Upper lobe of left lung (tissue), 6 donors: ENCODE measurements at places on chromosomes 13 and 19.
A peak's percentile ranks its signal among the peaks of the same experiment; 100 is the strongest.

GRCh38 chr13:29800687-29801086 is 49.7 kb downstream of the UBL3 start:
- H3K27ac ChIP-seq = no peak overlapping the region
- peaks cover 3% of the 10 kb centered on the region for H3K4me1 ChIP-seq
- H3K36me3 ChIP-seq = no peaks in the 10 kb centered on the region
- no peak overlapping the region for H3K4me3 ChIP-seq

DNA sequence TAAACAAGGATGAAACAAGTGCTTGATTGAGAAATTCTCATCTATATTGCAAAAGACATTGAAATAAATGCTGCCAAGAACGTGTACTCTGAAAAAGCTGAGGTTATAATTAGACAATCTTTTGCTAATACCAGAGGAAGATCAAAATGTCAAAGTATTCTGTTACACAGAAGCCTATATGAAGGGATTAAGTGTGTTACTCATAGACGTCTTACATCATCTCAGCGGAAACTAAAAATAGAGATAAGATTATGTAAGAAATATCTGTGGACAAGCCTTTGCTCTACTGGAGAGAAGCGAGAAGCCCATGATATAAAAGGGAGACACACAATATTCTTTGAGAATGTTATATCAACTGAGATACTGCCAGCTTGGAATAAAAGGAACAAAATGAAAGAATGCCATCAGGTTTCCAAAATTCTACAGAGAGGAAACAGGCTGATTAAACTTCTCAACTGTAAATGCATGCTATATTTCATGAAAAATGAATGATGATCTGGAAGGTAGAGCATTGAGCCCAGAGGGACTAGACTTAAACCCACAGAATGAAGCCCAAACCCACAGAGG is 699.0 kb downstream of the GPC5 start:
- no peaks in the 10 kb centered on the region for H3K36me3 ChIP-seq
- no peaks in the 10 kb centered on the region for H3K4me1 ChIP-seq
- H3K27me3 ChIP-seq = no peaks in the 10 kb centered on the region
- H3K4me3 ChIP-seq = no peak overlapping the region

GRCh38 chr13:73335210-73335609 is 276.4 kb downstream of the KLF5 start:
- no peak for DNase-seq
- H3K36me3 ChIP-seq = no peaks in the 10 kb centered on the region
- no peaks in the 10 kb centered on the region for H3K27me3 ChIP-seq
- no peak overlapping the region for H3K27ac ChIP-seq

GRCh38 chr19:57583521-57584416 is at the start of gene ZIK1:
TSS of gene ZIK1 (plus strand) at chr19:57584145. CDS start at chr19:57584357, 212 bp downstream.
- H3K4me3 ChIP-seq = peak within 1 kb of the TSS; percentile 74
- no peaks in the 10 kb centered on the region for H3K27me3 ChIP-seq
- H3K36me3 ChIP-seq = no peaks in the 10 kb centered on the region
- H3K4me1 ChIP-seq = peaks cover 14% of the 10 kb centered on the region

GRCh38 chr19:38596057-38596981 is 21.4 kb downstream of the MAP4K1 start:
- H3K36me3 ChIP-seq = no peaks in the 10 kb centered on the region
- no peaks in the 10 kb centered on the region for H3K27me3 ChIP-seq
- H3K4me1 ChIP-seq = peaks cover 3% of the 10 kb centered on the region
- no peak overlapping the region for H3K27ac ChIP-seq

DNA sequence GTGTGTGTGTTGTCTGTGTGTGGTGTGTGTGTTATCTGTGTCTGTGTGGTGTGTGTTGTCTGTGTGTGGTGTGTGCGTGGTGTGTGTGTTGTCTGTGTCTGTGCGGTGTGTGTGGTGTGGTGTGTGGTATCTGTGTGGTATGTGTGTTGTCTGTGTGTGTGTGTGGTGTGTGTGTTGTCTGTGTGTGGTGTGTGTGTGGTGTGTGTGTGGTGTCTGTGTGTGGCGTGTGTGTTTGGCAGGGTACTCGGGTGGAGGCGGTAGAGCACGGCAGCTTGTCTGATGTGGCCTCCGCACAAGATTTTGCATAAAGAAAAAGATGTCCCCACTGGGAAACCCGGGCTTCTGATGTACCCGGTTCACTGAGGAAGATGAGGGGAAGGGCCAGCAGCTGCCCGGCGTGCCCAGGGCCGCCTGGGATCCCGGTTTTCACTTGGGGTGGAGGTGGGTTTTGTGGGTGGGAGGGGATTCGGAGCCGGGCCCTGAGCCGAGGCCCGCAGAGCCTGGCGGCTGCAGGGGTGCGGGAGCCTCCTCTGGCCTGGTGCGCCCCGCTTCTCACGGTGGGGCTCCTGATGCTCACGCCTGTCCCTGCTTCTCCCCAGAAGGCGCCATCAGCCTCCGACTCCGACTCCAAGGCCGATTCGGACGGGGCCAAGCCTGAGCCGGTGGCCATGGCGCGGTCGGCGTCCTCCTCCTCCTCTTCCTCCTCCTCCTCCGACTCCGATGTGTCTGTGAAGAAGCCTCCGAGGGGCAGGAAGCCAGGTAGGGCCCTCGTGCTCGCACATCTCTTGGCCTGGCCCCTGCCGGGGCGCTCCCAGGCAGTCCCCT is 21.2 kb downstream of the HDGFL2 start:
- H3K27ac ChIP-seq = no peak overlapping the region
- H3K36me3 ChIP-seq = peaks cover 89% of the 10 kb centered on the region
- peak; percentile 77 for DNase-seq

DNA sequence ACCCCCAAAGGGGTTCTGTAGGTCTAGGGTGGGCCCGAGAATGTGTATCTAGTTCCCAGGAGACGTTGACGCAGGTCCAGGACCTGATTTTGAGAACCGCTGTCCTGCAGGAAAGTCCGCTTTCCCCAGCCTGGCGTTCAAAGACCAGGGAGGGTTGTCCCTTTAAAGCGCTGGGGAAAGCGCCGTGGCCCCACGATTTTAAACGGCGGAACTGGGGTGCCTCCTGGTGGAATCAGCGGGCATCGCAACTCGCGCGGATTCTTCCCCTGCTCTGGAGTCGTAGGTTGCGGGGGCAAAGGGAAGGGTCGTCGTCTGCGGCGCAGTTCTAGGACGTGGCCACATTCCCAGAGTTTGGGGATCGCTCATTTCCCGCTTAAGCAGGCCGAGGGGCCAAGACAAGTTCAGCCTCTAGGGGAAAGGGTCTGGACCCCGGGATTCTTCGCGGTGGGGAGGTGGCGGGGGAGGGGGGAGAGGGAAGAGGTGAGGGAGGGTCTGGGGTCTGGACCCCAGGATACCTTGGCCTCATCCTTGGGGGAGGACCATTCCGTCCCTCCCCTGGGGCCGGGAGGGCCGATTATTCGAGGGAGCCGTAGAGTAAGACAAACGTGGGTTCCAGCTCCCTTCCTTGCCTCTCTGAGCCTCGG is 7.7 kb downstream of the PNMA8B start:
- H3K4me3 ChIP-seq = peak overlapping the region; percentile 27
- peak; percentile 67 for DNase-seq
- peaks cover 24% of the 10 kb centered on the region for H3K4me1 ChIP-seq
- peaks cover 28% of the 10 kb centered on the region for H3K27me3 ChIP-seq

DNA sequence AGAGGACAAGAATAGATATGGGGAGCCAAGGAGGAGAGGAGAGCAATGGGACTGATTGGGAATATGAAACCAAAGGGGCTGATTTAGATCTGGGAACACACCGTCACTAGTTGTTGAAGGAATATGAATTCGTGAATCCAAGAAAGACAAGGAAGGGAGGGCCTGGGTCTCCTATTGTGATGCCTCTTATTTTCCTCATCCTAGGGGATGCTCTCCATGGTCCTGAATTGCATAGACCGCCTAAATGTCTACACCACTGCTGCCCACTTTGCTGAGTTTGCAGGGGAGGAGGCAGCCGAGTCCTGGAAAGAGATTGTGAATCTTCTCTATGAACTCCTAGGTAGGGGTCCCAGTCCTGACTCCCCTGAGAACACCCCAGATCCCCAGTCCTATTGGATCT is 21.5 kb downstream of the RYR1 start:
- no peaks in the 10 kb centered on the region for H3K4me1 ChIP-seq
- no peak for DNase-seq
- H3K27me3 ChIP-seq = no peaks in the 10 kb centered on the region
- no peak overlapping the region for H3K27ac ChIP-seq

GRCh38 chr19:45526143-45526542 is 18.9 kb downstream of the VASP start:
- peaks cover 56% of the 10 kb centered on the region for H3K36me3 ChIP-seq
- no peak overlapping the region for H3K27ac ChIP-seq
- no peaks in the 10 kb centered on the region for H3K27me3 ChIP-seq

- peak within 1 kb of the TSS; percentile 81 for H3K4me3 ChIP-seq
- peak within 1 kb of the TSS; percentile 100 for H3K27ac ChIP-seq
- H3K36me3 ChIP-seq = peaks cover 11% of the 10 kb centered on the region
These were observed at the start of gene ZFP36 for GRCh38 chr19:39406656-39407409. TSS of gene ZFP36 (plus strand) at chr19:39406847. CDS start at chr19:39406905, 58 bp downstream.

GRCh38 chr13:26989957-26990713 is 181.5 kb downstream of the USP12 start:
- no peaks in the 10 kb centered on the region for H3K36me3 ChIP-seq
- peaks cover 9% of the 10 kb centered on the region for H3K4me1 ChIP-seq
- no peaks in the 10 kb centered on the region for H3K27me3 ChIP-seq
- no peak for DNase-seq

GRCh38 chr19:18194554-18195238 is 1.7 kb downstream of the MPV17L2 start:
- H3K36me3 ChIP-seq = peaks cover 30% of the 10 kb centered on the region
- H3K4me3 ChIP-seq = peak overlapping the region; percentile 82
- peak; percentile 87 for DNase-seq
- H3K27me3 ChIP-seq = no peaks in the 10 kb centered on the region
- no peak overlapping the region for H3K27ac ChIP-seq
- peaks cover 19% of the 10 kb centered on the region for H3K4me1 ChIP-seq

GRCh38 chr19:33063356-33063752 is 1.3 kb downstream of the RHPN2 start:
- H3K4me3 ChIP-seq = peak overlapping the region; percentile 79
- peaks cover 24% of the 10 kb centered on the region for H3K27me3 ChIP-seq
- no peaks in the 10 kb centered on the region for H3K36me3 ChIP-seq

- H3K27me3 ChIP-seq = no peaks in the 10 kb centered on the region
- DNase-seq = no peak
- no peak overlapping the region for H3K27ac ChIP-seq
- no peaks in the 10 kb centered on the region for H3K36me3 ChIP-seq
These were observed 423.0 kb downstream of the DCT start for GRCh38 chr13:94056362-94056990.

- no peaks in the 10 kb centered on the region for H3K36me3 ChIP-seq
- H3K27me3 ChIP-seq = no peaks in the 10 kb centered on the region
- no peaks in the 10 kb centered on the region for H3K4me1 ChIP-seq
- no peak overlapping the region for H3K4me3 ChIP-seq
These were observed 53.7 kb downstream of the LACC1 start for GRCh38 chr13:43933378-43933777.

DNA sequence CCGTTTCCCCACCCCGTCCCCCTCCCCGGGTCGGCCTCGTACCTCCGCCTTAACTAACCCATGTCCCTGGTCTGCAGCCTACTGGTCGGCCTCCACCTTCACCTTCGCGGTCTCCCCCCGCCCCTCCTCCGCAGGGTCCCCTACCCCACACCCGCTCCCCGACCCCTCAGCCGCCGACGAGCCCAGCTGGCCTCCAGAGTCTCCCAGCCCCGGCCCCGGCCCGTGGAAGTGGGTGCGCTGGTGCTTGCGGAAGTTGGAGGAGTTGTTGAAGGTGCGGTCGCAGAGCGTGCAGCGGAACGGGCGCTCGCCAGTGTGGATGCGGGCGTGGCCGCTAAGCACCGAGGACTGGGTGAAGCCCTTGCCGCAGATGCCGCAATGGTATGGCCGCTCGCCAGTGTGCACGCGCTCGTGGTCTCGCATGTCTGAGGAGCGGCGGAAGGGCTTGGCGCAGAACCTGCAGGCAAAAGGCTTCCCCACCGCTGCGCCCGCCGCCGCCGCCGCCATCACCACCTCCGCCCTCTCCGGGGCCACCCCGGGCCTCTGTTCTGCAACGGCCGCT is 2.6 kb downstream of the ZNF784 start:
- H3K27me3 ChIP-seq = no peaks in the 10 kb centered on the region
- no peak overlapping the region for H3K27ac ChIP-seq
- H3K4me1 ChIP-seq = peaks cover 28% of the 10 kb centered on the region
